ENCODE measurements at places on chromosomes 4 and X. TPM values are rescaled to one million over a fixed set of nuclear protein-coding genes. Genes with fewer than 3 reads are reported as not detected.
A peak's percentile ranks its signal among the peaks of the same experiment; 100 is the strongest.

- DNase-seq, result peak; percentile 53
These were observed 80.1 kb downstream of the ANAPC4 start for GRCh38 chr4:25457053-25457715.

DNA sequence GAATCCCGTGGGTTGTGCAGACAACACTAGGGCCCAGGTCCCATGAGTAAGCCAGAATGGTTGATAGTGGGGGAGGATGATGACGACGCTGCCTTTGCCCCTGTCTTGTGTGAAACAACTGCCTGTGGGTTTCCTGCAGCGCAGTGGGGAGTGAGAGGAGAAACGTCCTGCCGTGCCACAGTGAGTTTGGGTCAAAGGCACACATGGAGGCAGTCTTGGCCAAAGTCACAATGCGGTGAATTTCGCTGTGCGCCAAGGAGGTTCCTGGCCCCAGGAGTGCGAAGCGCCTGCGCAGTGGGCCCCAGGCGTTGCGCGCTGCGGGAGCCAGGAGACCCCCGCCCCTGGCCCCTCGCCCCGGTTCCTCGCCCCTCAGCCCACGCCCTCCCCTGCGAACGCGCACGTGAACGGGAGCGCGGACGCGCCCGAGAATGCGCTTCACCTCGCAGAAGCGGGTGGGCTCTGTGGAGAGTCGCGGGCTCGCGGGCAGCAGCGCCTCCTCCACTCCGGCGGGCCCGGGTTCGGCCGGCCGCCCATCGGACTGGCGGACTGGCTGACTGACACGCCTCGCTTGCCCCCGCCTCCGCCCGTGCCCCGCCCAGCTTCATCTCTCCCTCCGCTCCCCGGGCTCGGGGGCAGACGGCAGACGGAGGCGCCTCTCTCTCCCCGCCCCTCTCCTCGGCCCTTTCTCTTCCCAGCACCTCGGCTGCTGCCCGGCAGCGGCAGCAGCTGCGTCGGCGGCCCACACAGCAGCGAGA, at the start of gene NUDT10:
Gene NUDT10 (plus strand): TSS at position 635 of the 755 bp plus-strand sequence. CDS start 144 bp downstream, outside the sequence.
- peak; percentile 45 for DNase-seq

DNA sequence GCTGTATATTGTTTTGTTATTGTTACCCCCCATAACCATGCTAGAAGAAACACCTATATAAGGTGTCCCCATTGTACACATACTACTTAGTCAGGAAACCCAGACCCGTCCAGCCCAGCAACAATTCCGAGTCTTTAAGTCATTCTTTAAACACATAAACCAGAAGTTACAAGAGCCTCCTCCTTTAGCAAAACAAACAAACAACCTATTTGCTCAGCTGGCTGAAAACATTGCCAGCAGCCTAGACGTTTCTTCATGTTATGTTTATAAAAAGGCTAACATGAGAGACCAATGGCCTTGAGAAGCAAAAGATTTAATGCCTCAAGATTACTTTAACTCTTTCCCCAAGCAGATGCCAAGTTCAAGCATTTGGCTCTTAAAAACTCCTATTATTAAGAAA, 1.4 kb downstream of the ACOX3 start:
- DNase-seq, result no peak

DNA sequence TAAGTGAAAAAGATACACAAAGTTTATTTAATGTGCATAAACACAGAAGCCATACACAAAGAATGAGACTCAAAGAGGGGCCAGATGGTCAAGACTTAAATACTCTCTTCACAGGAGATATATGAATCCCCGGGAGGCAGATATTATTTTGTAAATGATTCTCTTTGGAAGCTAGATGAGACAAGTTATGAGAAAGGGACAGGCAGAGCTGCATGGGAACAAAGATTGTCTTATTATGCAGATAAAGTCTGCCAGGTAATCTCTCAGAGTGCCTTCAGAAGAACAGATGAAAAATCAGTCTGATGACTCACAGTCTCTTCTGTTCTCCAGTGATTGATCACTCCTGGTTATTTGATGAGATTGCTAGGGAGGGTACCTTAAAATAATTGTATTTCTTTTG, 89.0 kb downstream of the NAF1 start:
- DNase-seq, result no peak

DNA sequence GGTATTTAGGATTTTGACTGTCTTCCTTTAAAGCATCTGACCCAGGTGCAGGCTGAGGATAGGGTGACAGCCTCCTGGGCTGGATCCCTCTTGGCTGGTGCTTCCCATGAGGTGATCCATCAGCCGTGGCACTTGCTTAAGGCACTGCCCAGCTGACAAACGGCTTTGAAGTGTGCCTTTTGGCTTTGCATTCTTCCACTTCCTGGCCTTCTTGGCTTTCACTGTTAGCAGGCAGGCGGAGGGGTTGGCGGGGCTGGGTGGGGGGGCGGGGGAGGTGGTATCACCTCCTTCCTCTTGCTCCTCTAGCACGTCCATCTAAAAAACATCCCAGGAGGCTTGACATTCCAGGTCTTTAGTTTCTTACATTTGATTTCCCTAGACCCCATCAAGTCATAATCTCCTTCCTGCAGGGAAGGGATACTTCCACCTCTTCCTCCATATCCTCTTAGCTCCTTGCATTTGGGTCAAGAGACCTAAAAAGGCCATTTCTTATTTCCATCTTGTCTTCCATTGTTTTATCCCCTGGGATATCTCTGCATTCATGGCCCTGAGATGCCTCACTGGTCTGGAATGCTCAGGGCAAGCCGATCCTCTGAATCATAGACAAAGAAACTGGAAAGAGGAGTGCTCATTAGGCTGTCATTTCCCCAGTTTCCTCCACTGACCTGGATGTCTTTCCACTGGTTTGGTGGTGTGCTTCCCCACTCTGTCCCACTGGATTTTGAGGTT, 11.3 kb upstream of the APLN start:
- DNase-seq, result peak; percentile 83

DNA sequence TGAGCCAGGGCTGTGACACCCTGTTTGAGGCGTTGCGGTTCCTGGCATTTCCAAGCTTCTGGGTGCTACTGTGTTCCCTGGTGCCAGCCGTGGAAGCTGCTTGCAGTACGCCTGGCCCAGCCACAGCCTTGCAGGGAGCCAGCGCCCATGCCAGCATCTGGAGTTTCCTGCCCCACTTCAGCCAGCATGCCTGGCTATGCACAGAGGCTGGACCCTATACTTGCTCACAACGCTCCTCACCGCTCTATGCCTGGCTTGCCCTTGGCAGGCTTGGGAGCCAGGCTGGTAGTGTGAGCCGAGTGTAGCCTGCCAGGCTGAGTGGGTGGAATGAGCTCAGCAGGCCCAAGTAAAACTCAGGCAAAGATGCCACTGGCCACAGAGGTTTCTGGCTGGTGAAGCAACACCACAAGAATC, 22.4 kb downstream of the PRRG1 start:
- DNase-seq, result peak; percentile 72

GRCh38 chr4:47120783-47121182, 89.4 kb downstream of the GABRB1 start:
- no peak for DNase-seq

C4orf36 gene
- polyA plus RNA-seq, result not detected

ZFYVE28 gene
- polyA plus RNA-seq, result 4.8 TPM

All from GM23248 (cell line).